ENCODE measurements at places on chromosomes 2 and 18.

DNA sequence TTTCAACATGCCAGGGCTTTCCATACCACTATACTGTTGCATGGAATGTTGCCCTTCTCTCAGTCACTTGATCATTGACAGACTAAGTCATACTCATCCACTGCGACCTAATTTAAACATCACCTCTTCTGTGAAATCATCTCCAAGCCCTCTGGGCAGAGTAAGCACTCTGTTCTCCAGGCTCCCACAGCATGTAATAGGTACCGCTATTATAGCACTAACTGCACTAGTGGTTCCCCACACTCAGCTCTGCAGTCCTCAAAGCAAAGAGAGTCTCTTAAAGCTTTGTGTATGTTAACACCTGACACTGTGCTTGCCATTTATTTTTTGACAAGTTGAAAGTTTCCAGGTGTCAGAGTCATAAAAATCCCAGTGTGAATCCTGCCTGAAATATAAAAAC lies 947.2 kb downstream of the ERBB4 start:
- DNase-seq, result no peak

DNA sequence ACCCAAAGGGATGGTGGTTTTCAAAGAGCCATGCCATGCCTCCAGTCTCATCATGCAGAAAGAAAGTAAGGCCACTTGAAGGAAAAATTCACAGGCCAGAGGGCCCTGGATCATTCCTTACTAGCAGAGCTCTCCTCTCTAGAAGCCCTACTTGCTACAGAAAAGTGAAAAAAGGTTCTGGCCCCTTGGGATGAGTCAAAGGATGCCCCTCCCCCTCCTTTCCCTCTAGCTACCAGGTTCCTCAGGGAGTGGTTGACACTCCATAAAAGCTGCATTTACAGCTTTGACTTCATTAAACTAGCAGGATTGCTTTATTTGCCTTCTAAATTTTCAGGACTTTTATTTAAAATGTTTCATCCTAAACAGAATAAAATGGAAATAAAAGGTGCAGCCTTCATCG lies 21.2 kb downstream of the OSR1 start:
- DNase-seq, result no peak

- no peak for DNase-seq
Measured at GRCh38 chr2:128548461-128548891, 229.8 kb upstream of the HS6ST1 start.

DNA sequence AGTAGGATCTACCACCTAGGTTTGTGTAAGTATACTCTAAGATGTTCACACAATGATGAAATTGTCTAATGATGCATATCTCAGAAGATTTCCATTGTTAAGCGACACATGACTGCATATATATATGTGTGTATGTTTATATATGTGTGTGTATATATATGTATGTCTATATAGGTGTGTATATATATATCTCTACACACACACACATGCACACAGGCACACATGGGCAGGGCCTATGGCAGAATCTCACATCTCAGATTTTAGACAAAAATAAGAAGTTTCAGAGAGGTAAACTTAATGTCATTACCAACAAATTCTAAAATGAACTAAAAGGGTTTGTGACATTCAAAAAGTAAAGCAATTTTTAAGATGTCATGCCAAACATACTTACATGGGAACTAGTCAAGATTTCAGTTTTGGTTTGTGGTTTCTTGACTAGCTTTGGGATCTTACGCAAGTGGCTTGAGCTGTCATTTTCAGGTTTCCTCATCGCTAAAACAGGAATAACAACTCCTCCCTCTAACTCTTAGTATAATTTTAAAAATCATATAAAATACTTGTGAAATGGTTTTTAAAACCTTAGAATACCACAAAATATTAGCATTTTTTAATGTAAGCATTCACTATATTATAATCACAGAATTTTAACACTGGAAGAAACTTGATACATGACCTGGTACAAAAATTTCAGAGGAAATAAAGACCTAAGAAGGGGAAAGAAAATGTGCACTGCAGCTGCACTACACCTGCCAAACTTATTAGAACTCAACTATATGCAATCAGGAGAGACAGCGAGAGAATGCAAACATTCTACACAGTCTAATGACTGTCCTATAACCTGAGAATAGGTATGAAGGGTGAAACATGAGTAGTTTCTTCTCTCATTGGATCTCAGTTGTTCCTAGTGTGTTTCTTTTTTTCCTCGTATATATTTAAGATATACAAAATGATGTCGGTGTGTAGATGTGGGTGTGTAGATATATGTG lies 75.7 kb downstream of the TTC21B start:
- no peak for DNase-seq

DNA sequence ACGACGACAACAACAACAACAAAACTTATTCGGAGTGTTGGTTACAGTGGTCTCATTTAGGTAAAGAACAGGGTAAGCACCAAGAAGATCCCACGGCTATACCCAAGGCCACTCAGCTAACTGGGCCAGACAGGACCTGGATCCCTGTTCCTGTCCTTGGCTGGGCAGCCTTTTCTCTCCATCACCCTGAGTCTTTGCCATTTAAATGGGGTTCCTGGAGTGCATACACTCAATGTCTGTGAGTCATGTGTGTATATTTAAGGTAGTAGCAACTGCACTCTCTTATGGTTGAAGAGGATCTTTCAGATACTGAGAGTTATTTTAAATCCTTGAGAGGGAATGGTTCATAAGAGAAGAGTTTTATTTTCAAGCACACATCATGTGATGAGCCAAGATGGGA lies 35.3 kb downstream of the ADCYAP1 start:
- DNase-seq, result no peak

- DNase-seq, result no peak
Measured at GRCh38 chr2:62013641-62014040, 108.2 kb downstream of the COMMD1 start.

DNA sequence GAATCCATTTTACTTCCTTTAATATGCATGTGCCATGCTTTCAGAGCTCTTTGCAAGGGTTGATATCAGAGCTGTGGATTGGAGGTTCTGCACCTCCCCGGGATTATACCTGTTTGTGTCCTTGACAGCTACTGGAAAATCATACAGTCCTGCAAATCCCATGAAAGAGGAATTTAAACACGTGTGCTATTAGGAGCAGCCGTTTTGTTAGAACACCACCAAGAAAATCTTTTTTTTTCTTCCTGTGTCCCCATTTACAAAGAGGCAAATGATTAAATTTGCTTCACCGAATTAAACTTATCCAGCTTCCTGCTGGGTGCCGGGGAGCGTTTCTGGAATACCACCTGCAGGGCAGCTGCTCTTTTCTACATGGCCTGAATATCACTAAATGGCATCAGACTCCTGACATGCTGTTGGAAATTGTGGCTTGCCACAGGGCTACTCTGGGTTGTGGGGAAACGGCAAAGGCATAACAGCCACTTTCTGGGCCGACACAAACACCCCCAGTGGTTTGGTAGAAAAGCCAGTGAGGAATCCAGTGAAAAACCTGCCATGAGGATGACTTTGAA lies 23.4 kb upstream of the SOX11 start:
- DNase-seq, result no peak

- DNase-seq, result no peak
Measured at GRCh38 chr2:169363560-169364150, 1.3 kb upstream of the LRP2 start.

GRCh38 chr2:146734042-146734820 lies 1110.6 kb upstream of the ACVR2A start:
- DNase-seq, result no peak

- DNase-seq, result no peak
Measured at GRCh38 chr2:28997847-28998735, 17.0 kb downstream of the TOGARAM2 start.

GRCh38 chr2:197786010-197786877 lies 1.1 kb upstream of the BOLL start:
- no peak for DNase-seq

DNA sequence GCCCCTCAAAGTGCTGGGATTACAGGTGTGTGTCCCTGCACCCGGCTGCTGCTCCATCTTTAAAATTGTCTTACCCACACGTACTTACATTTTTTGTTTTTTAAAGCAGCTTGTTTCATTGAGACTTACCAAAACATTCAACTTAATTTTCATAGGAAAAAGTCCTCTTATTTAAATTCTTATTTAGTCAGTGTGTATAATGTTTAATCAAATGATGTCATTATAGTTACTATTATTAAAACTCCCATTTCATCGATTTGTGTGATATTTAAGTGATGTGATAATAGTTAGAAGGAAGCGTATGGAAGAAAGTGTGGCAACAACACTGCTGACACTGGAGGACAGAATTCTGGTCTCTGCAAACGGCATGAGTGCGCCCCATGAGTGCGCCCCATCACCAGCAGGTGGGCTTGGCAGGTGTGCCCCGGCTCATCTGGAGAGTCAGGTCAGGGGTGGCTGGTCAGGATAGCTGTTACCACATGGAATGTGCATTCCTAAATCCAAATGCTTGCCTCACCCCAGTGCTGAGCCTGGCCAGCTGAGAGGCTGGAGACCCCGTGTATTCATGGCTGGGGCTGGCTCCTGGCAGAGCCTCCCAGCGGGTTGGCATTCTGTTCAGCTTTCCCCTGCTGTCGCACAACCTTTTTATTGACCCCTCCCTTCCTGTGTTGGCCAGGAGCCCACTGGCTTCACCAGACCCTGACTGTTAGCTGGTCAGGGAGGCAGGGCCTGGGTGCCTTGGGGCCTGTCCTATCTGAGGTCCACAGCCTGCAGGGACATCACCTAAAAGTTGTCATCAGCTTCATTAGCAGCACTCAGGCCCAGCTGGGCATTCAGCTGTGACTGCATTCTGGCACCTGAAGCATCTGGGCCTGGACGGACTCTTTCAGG lies 79.7 kb downstream of the AGAP1 start:
- no peak for DNase-seq

GRCh38 chr2:197165020-197165419 lies 145.6 kb downstream of the ANKRD44 start:
- no peak for DNase-seq

DNA sequence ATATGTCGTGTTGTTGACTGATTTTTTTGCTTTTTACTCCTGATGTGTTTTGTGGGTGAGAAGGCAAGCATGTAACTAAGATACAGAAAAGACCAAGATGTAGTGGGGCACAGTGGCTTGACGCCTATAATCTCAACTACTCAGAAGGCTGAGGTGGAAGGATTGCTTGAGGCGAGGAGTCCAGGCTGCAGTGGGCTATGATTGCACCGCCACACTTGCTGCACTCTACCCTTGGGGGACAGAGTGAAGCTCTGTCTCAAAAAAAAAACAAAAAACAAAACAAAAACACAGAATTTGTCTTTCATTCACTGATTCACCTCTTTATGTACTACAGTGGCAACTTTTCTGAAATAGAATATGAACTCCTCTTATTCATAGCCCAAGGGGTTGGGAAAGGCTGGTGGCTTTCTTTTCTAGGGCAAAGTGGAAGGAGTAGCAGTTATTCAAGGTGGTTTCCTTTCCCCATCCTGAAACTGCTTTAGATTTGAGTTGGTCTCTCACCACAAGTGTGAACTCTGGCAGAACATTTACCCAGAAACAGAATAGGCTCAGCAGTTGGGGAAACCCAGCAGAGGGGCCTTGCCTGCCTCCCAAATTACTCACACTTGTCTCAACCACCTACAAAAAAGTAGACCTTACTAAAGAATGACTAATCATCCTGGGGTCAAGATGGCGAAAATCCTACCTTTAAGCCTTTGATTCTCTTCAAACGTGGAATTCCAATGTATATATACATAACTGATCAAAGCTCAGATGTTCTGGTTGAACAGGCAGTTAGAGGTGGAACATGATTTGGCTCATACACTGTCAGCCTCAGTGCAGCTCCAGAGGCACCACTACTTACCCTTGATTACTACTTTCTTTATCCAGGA lies 6.5 kb downstream of the TANK start:
- DNase-seq, result peak; percentile 13

DNA sequence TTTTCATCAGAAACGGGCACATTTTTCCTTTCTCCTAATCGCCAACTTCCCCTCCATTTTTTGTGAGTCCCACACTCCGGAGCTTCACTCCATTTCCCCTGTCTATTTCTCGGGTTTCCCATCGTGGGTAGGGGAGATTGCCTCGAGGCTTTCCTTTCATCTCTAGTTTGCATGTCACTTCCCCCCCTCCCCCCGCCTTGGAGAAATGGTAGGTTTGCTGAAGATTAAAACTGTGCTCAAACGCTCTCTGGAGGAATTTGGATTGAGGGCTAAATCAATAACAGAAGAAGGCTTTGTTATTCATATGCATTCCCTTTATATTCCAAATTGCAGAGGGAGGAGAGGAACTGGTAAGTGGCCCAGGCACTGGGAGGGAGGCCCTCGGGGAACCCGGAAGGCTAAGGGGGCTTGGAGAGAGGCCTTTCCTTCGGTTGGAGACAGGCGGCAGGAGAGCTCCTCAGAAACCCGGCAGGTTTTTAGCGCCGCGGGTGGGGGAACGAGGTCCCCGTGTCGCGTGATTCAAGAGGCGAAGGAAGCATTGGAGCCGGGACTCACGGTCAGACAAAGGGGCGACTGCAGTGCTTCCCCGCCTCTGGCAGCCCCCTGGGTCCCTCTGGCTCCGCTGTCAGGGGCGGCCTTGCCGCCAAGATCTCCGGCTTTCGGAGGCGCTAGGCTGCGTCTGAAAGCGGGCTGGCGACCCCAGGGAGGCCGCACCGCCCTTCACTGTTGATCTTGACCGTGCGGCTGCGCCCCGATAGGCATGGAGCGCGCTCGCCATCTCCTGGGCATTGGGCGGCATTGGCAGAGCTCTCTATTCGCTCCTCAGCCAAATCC lies 2.4 kb upstream of the HOXD12 start:
- peak; percentile 19 for DNase-seq

DNA sequence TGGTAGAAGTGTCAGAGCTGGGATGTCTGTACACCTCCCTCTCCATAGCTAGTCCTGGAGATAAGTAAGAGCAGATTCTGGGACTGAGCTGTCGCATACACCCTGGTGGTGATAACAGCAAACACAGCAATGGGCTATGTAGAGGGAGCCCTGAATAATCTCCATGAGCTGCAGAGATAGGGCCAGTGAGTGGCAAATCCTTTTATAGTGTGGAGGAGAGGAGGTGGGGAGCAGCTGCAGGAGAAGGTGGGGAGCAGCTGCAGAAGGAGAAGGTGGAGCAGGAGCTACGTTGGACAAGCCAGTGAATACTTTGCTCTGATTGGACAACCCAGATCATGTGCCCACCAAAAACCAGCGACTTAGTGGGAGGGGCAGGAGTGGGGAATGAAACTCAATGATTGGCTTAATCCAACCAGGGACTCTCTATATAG lies 85.5 kb downstream of the TMEM247 start:
- DNase-seq, result no peak

GRCh38 chr18:53526101-53526870 lies 698.2 kb downstream of the MBD2 start:
- no peak for DNase-seq

Data from stimulated activated CD8-positive, alpha-beta memory T cell treated with anti-CD3 and anti-CD28 coated beads, Interleukin-15, amount 100 ng/mL, for 4 hours (primary cell).